ENCODE measurements at places on chromosomes 4 and X.

DNA sequence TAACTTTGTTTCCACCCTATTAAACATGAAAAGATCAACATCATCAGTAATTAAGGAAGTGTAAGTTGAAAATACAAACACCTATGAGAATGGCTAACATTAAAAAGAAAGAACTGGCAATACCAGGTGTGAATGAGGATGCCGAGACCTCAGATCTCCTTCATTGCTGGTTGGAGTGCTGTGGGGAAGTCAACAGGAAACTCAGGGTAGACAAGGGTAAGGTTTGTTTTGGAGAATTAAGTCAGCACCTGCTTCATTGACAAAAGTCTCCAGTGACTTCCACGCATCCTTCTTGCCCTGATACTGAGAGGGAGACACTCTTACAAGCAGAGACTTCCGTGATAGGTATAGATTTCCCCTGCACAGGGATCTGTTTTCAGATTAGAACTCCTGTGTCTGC, 106.1 kb downstream of the IRF2 start:
- no peak for DNase-seq

DNA sequence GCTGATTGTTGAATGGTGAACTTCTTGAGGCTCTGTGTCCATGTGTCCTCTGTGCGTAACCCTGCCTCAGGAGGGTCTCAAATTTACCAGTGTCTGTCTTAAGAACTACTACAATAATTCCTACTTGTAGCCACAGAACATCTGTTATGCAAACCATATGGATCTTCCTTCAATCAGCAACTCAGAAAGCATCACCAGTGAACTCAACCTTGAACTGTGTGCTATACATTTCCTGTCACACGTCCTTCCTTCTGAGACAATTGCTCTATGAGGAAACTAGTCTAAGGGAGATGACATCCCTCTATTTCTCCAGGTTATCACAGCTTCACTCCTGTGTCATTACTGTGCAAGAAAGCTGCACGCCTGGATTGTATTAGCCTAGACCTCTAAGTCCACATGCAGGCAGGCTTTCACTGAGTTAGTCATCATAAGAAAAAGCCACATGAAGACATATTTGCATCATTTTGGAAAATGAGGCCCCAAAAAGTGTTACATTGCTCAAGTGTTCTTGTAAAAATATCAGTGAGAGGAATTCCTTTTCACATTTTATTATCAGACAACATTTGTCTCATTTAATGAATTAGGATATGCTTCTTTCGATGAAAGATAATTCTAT, 157.8 kb downstream of the AFF2 start:
- DNase-seq = no peak

DNA sequence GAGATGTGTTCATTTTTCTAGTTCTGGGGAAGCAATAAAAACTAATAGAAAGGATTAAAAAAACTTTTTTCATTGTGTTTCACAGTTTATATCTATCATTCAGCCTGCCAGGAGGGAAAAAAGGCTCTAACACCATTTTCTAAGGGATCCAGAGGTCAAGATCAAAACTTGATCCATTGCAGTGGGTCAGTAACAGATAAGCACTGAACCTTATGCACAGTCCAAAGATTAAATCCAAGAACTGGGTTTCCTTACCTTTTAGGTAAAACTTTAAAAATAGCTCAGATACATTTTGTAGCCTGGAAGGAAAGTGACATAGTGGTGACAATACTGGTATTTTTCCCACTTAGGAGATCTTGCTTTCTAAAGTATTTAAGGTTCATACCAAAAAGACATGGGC, 12.7 kb downstream of the MTTP start:
- no peak for DNase-seq

DNA sequence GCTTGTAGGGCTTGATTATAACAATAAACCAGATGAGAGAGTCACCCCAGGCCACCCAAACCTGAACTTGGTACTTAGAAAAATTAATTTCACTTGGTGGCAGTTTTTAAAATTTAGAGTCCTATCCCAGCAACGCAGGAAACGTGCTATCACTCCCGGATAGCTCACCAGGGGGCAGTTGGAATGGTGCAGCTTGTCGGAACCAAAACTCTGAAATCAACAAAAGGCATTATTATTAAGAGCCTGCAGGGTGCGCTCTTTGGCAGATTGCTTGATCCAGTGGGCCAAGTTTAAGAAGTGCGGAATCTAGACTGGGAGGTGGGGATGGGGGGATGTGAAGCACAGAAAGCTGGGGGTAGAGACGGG, 2.4 kb downstream of the FRAS1 start:
- no peak for DNase-seq

GRCh38 chrX:71998836-71999509, 88.3 kb downstream of the NHSL2 start:
- no peak for DNase-seq

- no peak for DNase-seq
Observed at GRCh38 chr4:128385683-128386304, 98.2 kb upstream of the PGRMC2 start.

- no peak for DNase-seq
Observed at GRCh38 chr4:1715002-1715758, 3.1 kb upstream of the SLBP start.

DNA sequence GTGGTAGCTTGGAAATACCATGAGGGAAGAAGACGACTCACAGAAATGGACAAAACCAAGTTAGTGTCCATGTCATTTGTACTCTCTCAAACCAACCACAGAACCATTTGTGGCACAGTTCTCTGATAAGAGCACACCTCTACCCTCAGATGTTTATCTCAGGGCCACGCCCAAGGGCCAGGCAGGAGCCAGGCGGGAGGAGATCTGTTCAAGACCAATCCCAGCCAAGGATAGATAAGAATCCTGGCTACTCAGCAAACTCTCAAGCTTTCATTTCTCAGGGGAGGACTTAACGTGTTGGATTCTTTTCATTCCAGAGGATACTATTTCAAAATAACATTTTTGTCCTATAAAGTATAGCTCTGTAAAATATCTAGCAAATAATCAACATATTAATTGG, 95.0 kb downstream of the NYX start:
- no peak for DNase-seq

DNA sequence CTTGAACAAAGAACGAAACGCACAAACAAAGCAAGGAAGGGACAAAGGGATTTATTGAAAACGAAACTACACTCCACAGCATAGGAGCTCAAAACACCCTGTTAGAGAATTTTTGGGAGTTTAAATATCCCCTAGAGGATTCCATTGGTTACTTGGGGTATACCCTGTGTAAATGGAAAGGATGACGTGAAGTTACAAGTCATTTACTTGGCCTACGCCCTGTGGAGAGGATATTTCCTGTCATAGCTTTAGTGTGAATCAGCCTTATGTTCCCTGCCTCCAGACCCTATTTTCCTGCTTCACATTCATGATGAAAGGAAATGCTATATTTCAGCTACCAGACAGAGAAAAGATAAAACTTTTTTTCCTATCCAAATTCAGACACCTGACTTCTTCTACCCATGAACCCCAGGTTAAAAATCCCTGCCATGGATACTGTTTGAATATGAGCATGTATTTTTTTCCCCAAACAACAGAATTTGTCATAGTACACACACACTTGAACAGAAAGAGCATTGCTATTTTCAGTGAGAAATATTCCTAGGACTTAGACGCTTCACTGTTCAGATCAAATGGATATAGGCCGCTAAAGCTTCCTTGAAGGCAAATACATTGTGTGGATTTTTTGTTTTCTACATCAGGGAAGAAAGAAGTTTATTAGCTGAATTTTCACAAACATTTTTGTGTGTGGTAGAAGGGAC, 20.4 kb downstream of the PIN4 start:
- DNase-seq = peak; percentile 39

- DNase-seq = no peak
Observed at GRCh38 chrX:116317409-116317808, 119.0 kb upstream of the SLC6A14 start.

- DNase-seq = no peak
Observed at GRCh38 chr4:39497909-39498726, 29.1 kb downstream of the UGDH start.

- DNase-seq = no peak
Observed at GRCh38 chr4:137067735-137068134, 464.6 kb downstream of the PCDH18 start.

GRCh38 chrX:107542500-107542899, 85.8 kb upstream of the PRPS1 start:
- no peak for DNase-seq

DNA sequence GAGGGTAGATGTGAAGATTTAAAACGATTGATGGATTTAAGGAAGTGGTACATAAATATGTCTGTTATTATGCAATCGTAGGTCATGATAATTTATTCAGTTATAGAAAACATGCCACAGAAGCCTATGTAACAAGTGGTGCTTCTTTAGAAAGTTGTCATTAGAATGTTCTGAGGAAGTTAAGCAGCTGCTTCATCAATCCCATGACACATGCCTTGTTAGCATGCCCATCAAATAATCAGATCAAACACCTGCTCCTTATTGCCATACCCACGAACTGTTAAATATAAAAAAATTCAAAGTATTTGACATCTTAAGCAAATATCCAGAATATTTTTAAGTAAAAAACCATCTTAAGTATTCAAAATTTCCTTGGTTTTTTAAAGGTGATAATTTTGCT, 76.4 kb upstream of the MYOZ2 start:
- no peak for DNase-seq

- DNase-seq = no peak
Observed at GRCh38 chr4:25180524-25181131, 20.4 kb upstream of the SEPSECS start.

GRCh38 chr4:77413766-77414165, 191.9 kb upstream of the CXCL13 start:
- DNase-seq = no peak
